ENCODE measurements at places on chromosomes 2 and 18.

GRCh38 chr2:144152817-144153271 lies 367.1 kb downstream of the ZEB2 start:
- no peak for DNase-seq

DNA sequence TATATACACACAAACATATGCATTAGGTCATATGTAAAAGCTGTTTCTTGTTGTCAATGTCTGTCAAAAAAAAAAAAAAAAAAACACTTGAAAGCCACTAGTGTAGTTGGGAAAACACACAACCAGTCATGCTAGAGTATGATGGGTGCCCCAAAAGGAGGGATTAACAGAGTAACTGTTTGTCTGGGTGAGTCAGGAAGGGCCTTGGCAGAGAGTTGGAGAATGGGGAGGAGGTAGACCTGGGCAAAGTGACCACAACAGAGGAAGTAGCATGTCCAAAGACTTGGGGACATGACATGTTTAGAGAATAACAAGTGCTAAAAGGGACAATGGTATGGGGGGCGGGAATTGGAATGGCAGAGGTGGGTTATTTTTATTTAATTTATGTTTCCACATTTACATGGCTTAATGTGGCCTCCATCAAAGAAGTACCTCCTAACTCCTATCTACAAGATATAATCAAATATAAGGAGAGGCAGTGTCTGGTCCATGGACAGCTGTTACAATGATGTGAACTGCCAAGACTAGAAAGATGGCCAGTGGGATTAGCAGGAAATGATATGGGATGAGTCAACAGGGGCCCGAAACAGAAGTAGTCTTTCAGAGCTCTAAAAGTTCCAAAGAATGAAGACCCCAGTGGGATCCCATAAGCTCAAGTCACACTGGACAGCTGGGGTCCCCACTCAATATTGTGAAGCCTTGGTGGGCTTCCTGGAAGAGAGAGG lies 99.9 kb upstream of the ZFP36L2 start:
- DNase-seq: no peak

DNA sequence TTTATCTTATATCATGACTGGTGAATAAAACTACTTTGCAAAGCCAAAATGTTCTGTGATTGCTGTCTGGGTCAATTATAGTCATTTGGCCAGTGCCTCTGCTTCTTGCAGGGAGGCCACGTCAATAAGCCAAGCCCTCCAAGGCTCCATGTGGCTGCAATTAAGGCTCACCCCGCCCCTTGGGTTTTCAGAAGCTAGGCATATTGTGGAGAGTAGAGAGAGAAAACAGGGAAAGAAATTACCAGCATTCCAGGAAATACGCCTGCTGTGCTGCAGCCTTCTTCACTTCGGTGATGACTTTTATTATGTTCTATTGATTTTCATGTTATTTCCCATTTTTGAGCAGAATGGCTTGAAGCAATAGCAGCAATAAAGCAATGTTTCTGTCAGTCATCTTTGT lies 319.7 kb downstream of the SOX11 start:
- no peak for DNase-seq

DNA sequence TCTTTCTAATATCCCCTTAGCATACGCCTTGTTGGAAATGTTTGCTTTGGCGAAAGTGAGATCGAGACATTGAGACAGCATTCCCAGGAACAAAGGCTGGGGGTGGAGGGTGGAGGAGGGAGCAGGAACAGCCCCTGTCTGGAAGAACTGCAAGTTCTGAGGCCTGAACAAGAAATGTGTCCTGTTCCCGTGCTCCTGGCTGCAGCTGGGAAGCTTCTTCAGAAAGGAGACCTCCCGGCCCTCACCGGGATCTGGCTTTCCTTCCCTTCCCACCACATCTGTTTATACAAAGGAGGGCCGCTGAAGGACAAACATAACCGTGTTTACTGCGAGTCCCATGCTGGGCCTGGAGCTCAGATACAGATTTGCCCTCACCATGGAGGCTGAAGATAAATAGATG lies 35.9 kb downstream of the AFF3 start:
- no peak for DNase-seq

DNA sequence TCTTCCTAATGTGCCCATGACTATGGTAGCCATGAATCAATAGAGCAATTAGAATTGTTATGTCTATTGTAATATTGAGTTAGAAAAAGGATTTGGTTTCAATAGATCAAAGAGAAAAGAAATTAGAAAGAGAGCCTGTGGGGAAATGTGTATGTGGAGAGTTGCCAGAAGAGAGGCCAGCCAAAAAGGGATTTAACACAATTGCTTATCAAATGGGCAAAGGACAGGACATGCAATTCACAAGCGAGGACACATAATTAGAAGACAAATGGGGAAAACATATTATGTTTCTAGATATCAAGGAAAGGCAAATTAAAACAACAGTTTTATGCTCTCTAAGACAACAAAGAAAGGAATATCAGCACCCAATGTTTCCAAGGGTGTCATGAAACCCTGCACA lies 403.2 kb upstream of the KLHL29 start:
- DNase-seq: no peak

DNA sequence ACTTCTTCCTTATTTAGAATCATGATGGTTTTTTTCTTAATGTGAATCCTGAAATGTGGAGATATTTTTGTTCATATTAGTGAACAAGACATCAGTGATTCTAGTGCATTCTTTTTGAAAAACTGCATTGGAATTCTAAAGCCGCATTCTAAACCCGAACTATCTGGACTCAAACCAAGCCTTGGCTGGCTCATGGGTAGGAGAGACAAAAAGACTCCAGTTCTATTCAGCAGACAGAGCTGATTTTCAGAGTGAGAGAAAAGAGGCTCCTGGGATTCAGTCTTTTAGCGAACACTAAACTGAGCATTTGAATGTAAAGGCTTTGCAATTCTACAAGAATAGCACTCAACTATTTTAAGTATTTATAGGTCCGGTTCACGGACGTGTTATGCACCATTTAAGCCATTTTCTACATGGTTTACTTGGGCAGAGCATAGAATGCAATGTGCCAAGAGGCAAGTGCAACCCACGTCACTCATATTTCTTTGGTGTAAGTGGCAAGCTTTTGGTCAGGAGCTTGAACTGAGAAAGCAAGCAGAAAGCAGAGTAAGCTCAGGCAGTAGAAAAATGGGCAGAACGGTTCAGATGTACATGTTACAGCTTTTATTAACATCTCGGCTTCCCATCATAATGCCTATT lies 227.3 kb upstream of the RAB12 start:
- DNase-seq: no peak

- DNase-seq: no peak
These were observed 523.1 kb upstream of the HS6ST1 start for GRCh38 chr2:128841803-128842202.

DNA sequence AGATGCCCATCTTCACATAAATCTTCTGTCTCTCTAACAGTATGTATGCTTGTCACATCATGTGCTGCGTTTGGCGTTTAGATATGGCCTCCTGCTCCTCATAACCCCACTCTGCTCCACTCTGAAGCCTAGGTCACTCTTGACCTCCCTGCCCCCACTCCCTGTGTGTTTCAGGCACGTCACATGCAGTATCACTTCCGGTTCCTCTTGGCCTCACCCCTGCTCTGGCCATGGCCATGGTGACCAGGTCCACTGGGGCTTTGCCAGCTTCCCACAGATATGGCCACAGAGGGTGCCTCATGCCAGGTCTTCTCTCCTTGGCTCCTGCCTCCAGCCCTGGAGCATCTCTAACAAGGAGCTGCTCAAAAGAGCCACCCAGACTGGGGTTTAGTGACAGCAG lies 160.0 kb downstream of the RNF152 start:
- DNase-seq: no peak

DNA sequence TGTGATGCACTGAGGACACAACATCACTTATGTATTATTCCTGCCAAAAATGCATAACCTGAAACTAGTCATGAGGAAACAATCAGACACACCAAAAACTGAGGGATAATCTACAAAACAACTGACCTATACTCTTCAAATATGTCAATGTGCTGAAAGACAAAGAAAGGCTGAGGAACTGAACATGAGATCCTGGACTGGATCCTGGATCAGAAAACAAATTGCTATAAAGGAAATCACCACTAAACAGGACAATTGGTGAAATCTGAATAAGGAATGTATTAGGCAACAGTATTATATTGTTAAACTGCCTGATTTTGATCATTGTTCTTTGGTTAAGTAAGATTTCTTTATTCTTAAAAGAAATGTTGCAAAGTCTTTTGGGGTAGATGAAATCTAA lies 28.8 kb downstream of the CUL3 start:
- no peak for DNase-seq

- DNase-seq: no peak
These were observed 332.2 kb downstream of the DYSF start for GRCh38 chr2:71785516-71785981.

- DNase-seq: no peak
These were observed 63.4 kb upstream of the GPC1 start for GRCh38 chr2:240372101-240372500.

DNA sequence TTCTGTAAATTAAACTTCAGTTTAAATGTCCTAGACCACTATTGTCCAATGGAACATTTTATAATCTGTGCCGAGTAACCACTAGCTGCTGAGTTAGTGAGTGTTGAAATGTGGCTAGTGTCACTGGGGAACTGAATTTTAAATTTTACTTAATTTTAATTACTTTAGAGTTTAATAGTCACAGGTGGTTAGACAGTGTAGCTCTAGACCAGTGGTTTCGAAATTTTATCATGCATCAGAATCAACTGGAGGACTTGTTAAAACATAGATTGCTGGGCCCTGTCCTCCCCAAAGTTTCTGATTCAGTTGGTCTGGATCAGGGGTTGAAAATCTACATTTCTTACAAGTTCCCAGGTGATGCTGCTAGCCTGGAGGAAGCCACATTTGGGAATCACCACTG lies 110.4 kb downstream of the FMNL2 start:
- DNase-seq: no peak

GRCh38 chr2:207126724-207127308 lies 38.9 kb downstream of the KLF7 start:
- DNase-seq: no peak

DNA sequence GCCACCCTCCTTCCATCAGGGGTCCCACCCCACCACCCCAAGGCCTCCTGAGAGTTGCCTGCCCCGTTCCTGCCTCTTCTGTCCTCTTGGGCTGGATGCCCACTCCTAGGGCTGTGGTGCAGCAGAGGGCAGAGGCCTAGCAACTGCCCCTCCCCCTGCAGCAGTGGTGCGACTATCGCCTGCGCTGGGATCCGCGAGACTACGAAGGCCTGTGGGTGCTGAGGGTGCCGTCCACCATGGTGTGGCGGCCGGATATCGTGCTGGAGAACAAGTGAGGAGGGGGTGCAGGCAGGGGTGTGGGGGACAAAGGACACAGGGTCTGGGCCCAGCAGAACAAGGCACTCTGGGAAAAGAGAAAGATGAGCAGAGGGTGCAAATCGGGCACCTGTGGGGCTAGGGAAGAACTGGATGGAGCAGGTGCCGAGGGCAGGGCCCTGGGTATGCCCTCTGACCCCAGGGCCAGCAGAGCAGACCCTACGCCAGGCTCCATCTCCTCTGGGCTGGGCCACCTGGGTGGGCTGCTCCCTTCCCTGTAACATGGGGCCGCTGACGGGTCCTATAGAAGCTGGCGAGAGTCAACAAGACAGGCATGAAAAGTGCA lies 1.0 kb downstream of the CHRNG start:
- DNase-seq: no peak

DNA sequence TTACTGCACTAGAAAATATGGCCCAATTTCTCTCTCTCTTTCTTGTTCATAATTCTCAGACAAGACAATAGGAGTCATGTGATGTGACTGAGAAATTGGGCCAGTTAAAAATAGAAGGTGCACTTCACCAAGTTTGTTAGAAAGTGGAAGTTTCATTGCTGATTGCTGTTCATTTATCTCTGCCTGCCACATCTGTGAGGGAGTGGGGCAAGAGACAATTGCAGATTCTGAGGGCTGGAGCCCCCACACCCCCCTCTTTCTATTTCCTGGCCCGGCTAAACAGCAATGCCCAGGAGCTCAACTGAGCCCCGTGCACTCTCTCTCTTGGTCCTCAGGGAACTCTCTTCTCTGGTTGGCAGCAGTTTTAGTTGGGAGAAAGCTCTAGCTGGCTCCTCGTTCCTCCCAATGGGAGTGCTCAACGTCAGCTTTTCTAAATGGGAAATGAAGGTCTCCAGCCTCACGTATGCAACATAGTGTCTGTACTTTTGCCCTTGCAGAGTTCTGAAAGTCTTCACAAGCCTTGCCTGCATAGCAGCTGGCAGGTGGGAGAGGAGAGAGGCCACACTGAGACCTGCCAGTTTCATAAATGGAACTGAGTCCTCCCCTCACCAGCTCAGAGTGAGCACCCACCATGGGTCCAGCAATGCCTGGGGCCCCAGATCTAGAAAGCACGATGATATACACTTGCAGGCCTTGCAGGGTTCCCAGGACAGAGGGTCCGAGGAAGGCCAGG lies 115.7 kb downstream of the MYCN start:
- DNase-seq: no peak

DNA sequence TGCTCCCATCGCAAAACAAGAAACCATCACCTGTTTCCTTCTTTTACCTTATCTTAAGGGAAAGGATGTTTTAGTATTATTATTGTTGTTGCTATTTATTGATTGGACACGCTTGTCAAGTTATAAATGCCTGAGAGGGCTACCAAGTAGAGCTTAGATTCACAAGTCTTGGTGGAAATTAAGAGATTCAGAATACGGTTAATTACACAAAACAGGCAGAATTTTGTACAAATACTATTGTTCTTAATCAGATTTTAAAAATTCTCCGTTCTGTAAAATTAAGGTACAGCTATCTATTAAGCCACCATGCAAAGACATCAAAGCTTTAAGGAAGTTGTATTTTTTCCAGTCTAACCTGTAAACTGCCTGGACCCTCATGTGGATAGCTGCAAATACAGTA lies 1.1 kb upstream of the ZNF521 start:
- DNase-seq: no peak

DNA sequence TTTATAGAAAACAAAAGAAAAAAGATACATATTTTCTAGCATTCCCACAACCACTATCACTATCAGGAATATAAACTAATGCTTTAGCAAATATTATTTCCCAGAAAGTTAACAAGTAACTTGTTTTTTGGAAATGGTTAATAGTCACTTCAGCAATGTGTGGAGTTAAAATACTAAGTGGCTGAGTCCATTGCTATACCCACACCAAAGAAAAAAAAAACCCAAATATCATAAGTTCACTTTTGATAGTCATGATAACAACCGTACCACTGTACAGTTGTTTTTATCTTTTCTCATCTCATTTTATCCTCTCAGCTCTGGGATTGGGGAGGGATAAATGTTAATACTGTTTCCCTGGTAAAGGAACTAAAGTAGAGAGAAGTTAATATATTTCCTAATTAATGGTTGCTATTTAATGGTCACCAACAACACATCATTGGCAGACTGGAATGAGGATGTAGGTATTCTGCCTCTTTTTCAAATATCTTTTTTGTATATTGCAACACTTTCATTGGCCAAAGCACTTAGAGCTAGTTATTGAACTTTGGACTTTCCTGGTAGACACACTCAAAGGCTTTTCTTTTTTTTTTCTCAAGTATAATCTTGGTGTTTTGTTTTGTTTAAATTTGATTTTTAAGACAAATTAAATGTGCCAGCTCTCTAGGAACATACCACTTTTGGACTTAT lies 18.4 kb upstream of the KANSL1L start:
- no peak for DNase-seq

DNA sequence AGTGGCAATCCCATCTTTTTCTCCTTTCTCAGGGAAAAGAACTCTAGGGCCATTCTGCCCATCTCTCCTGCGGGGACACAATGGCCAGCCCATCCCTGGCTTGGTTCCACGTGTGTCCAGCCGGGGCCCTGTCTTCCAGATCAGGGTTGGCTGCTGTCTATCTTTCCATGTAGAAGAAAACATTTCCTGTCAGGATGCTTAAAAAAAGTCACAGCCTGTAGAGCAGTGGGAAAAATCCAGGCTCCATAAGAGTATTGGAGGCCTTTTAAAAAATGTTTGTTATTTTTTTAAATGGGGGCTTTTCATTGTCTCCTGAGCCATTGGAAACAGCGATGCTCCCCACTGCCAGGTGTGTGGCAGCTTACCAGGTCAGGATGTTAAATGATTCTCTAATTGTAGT lies 105.6 kb downstream of the TGFA start:
- DNase-seq: no peak

Measured in activated CD4-positive, alpha-beta T cell treated with anti-CD3 and anti-CD28 coated beads, Interleukin-2, amount 50 U/mL, for 24 hours (primary cell).